ENCODE measurements at places on chromosomes 1 and 21.

DNA sequence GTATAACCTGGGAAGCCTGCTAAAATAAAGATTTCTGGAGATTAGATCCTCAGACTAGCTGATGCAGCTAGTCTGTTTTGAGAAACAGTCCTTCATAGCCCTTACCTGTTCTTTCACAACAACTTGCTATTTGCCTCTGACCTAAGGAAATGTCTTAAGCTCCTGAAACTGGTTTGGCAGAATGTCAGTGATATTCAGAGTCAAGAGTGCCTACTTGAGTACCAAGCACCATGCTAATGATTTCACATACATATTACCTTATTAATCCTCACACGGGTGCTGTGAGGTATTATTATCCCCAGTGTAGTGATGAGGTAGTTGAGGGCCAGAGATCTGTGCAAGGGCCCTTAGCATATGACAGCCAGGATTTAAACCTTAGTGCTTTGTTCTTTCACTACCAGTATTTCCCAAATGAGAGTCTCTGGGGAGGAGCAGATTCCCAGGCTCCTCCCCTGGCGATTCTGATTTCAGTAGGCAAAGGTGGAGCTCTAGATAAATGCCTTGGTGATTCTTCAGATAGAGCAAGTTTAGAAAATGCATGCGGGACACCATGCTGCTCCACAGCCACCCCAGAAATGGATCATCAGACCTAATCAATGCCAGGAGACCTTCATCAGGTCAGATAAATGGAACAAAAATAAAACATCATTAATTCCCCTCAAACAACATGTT, 47.4 kb upstream of the WNT2B start:
- peaks cover 7% of the 10 kb centered on the region for H3K4me1 ChIP-seq
- no peaks in the 10 kb centered on the region for H3K27me3 ChIP-seq
- H3K36me3 ChIP-seq, result peaks cover 16% of the 10 kb centered on the region
- H3K27ac ChIP-seq, result 0 out of 2 replicates have a peak overlapping the region, but pooled peaks have one; percentile 22

- no peak overlapping the region for H3K27ac ChIP-seq
- no peaks in the 10 kb centered on the region for H3K36me3 ChIP-seq
- H3K4me1 ChIP-seq, result peaks cover 4% of the 10 kb centered on the region
- no peak for DNase-seq
- peaks cover 6% of the 10 kb centered on the region for H3K27me3 ChIP-seq
These were observed 772 bp downstream of the ADAM15 start for GRCh38 chr1:155051777-155052398.

GRCh38 chr1:79082233-79082632, 75.7 kb upstream of the ADGRL4 start:
- no peaks in the 10 kb centered on the region for H3K27me3 ChIP-seq
- DNase-seq, result no peak
- H3K4me3 ChIP-seq, result no peak overlapping the region
- no peak overlapping the region for H3K27ac ChIP-seq

DNA sequence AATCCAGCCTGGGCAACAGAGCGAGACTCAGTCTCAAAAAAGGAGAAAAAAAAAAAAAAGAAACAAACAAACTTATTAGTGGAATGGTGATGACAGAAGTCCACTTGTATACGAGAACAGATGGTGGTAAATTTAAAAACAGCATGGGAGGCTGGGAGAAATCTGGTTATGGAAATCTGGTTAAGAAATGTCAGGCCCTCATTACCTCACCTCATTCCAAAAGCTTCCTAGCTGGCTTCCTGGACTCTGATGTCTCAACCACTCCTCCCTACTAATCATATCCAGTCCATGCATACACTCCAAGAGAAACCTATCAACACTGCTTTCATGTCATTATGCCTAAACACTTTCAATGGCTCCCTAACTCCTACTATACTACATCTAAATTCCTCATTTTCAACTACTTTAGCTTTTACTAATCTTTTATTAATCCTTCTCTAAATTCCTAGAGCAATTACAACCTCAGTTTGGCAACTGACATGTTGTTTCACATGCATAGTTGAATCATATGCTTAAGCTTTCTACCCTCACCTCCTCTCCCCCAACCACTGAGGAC, 52.9 kb downstream of the FOXJ3 start:
- no peaks in the 10 kb centered on the region for H3K36me3 ChIP-seq
- H3K27me3 ChIP-seq, result no peaks in the 10 kb centered on the region
- H3K27ac ChIP-seq, result no peak overlapping the region
- H3K4me3 ChIP-seq, result no peak overlapping the region

DNA sequence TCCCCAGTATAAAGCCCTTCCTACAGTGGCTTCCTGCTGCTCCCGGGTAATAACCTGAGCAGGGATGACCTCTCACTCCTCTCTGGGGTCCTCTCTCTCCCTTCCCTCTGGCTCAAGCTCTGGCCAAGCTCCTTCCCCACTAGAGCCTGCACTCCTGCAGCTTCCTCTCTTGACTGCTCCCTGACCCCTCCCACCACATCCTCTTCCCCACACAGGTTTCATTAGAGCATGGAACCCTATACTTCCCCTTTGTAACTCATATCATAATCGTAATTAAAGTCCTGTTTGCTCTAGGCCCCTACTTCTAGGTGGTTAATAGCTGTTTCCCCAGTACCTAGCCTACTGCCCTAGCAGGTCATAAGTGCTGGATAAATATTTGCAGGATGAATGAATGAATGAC, 146.2 kb downstream of the C1orf21 start:
- DNase-seq, result no peak
- H3K4me3 ChIP-seq, result no peak overlapping the region
- H3K36me3 ChIP-seq, result no peaks in the 10 kb centered on the region
- no peak overlapping the region for H3K27ac ChIP-seq

GRCh38 chr1:67338642-67339041, 31.0 kb downstream of the IL12RB2 start:
- DNase-seq, result no peak
- H3K4me1 ChIP-seq, result peaks cover 9% of the 10 kb centered on the region
- no peak overlapping the region for H3K27ac ChIP-seq

- no peaks in the 10 kb centered on the region for H3K36me3 ChIP-seq
- no peak within 1 kb of the TSS for H3K27ac ChIP-seq
- no peaks in the 10 kb centered on the region for H3K27me3 ChIP-seq
These were observed at the start of gene CFAP74 for GRCh38 chr1:2003541-2004131. CFAP74 (minus strand) TSS chr1:2003786; CDS start chr1:1990956, 12,830 bp downstream.

DNA sequence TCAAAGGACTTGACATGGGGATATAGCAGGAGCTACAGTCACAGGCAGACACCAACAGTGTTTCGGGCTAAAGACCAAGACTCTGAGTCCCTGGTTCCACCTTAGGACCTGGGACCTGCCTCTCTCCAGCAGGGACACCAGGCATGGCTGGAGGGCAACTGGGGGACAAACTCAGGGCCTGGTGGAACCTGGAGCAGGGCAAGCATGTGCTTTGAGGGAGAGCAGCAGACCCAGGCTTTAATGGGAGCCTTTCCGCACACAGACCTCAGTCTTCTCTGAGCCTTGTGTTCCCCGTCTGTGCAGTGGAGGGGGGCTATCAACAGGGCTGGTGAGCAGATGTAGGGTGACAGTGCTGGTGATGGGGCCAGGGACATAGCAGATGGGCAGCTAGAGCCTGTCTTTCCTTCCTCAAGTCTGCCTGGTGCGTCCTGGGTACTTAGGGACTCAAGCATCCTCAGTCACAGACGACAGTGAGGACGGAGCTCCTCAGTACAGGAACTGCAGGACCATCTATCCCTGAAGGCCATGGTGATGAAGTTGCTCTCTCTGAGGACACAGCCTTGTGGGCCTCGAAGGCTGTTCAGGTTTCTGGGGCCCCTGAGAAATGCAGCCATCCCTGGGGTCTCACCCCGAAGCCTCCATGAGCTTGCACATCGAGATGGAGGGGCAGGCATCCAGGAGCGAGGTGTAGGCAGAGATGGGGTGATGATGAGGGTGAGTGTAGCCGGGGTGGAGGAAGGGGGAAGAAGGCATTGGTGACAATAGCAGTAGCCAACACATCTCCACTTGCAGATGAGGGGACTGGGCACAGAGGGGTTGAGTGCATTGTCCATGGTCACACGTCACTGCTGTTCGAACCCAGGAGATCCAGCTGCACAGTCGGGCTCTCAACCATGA, 593.4 kb downstream of the PTPRU start:
- H3K27me3 ChIP-seq, result no peaks in the 10 kb centered on the region
- no peak overlapping the region for H3K4me3 ChIP-seq
- no peak for DNase-seq
- no peak overlapping the region for H3K27ac ChIP-seq
- H3K36me3 ChIP-seq, result no peaks in the 10 kb centered on the region
- no peaks in the 10 kb centered on the region for H3K4me1 ChIP-seq

- no peak overlapping the region for H3K27ac ChIP-seq
- no peaks in the 10 kb centered on the region for H3K27me3 ChIP-seq
- no peak overlapping the region for H3K4me3 ChIP-seq
- H3K4me1 ChIP-seq, result peaks cover 3% of the 10 kb centered on the region
- no peak for DNase-seq
These were observed 8.4 kb upstream of the IVNS1ABP start for GRCh38 chr1:185325413-185325812.

GRCh38 chr1:3403388-3404231, 50.9 kb upstream of the ARHGEF16 start:
- H3K4me1 ChIP-seq, result no peaks in the 10 kb centered on the region
- no peaks in the 10 kb centered on the region for H3K36me3 ChIP-seq
- no peak overlapping the region for H3K27ac ChIP-seq
- no peak overlapping the region for H3K4me3 ChIP-seq

- no peaks in the 10 kb centered on the region for H3K36me3 ChIP-seq
- H3K27me3 ChIP-seq, result no peaks in the 10 kb centered on the region
- no peak for DNase-seq
- no peak overlapping the region for H3K27ac ChIP-seq
- H3K4me3 ChIP-seq, result no peak overlapping the region
- no peaks in the 10 kb centered on the region for H3K4me1 ChIP-seq
These were observed 167.6 kb downstream of the BRINP2 start for GRCh38 chr1:177338376-177338775.

DNA sequence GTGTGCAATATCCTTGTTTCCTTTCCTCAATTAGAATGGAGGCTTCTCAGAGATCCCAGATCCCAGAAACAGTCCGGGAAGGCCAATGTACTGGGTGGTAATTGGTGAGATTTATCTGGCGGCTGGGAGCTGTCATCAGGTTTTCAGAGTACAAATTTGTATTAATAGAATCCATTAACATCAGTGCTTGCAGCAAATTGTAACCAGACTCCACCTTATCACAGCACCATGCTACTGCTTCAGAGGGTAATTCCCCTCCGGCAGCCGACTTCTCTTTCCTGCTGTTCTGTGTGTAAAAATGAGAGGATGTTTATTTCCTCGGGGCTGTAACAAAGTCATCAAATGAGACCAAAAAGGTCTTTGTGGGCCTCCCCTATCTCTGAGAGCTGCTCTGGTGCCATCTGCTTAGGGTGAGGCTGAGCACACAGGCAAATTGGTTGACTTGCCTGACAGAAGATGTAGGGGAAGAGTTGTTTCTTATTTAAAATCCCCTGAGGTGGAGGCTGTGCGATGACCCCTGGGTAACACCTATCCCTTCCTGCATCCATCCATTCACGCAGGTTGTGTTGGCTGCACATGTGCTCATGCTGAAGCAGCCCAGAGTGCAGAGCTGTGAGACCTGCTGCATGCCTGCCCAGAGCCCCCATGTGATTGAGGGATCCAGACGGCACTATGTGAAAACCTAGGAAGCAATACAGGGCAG, 19.2 kb downstream of the NFASC start:
- no peak overlapping the region for H3K27ac ChIP-seq
- H3K36me3 ChIP-seq, result no peaks in the 10 kb centered on the region
- H3K27me3 ChIP-seq, result no peaks in the 10 kb centered on the region
- H3K4me3 ChIP-seq, result no peak overlapping the region
